Activated CD8-positive, alpha-beta memory T cell treated with anti-CD3 and anti-CD28 coated beads, Interleukin-2, amount 50 U/mL, for 48 hours (primary cell): ENCODE measurements at places on chromosomes 13 and 19.
A peak's percentile ranks its signal among the peaks of the same experiment; 100 is the strongest.

- DNase-seq = no peak
Measured at GRCh38 chr13:75789451-75790197, 153.5 kb downstream of the LMO7 start.

GRCh38 chr19:54708781-54709180 is 15.5 kb upstream of the KIR3DL3 start:
- no peak for DNase-seq

DNA sequence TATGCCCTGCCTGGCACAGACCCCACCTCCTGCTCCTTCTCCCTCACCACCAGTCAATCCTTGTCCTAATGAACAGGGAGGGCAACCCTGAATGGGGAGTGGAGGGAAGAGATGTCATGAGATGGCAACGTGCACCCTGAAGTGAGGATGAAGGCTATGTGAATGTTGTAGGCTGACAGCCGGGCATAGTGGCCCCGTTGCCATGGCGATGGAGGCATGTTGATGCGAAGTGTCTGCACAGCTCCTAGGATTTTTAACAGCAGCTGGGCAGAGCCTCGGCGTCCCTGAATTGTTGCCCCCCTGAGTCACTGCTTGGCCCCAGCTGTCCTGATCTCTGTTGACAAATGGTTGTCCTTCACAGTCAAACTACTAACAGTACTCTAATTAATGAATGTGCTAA is 4.8 kb upstream of the ALOX5AP start:
- DNase-seq = no peak

DNA sequence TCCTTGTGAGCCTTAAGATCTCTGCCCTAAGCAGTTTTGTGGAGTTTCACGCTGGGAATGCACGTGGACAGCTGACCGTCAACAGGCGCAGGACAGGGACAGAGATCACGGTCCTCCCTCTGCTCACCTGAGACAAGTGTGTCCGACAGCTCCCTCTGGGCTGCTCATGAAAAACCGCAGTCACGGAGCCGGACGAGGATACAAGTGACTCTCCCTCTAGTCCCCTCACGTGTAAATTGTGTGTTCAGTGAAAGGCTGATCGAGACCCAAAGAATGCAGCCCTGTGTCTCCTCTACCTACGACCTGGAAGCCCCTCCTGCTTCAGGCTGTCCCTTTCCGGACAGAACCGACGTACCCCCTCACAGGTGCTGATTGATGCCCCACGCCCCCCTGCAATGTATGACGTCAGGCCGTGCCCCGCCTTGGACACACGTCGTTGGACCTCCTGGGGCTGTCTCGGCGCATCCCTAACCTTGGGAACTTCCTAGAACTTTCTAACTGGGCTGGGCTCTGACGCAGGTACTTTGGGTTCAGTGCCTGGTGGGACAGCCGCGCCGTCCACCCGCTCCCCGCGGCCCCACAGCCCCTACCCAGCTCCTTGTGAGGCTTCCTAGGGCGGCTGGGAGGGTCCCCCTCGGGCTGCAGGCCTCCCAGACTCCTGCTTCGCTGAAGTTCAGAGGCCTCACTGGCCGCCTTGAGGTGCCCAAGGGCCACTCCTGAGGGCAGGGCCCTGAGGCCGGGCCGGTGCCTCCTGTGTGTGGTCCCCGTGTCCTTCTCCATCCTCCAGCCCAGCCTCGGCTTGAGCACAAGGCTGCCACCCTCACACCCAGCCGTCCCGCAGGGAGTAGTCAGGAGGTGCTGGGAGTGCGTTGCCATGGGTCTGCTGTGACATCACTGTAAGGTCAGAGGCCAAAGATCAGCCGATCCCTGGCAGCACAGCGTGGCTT is at the start of gene C13orf46:
C13orf46 (minus strand) TSS at position 859 of the 947 bp plus-strand sequence; CDS start at position 780, 79 bp downstream.
- DNase-seq = no peak

GRCh38 chr13:44259045-44260027 is 114.3 kb upstream of the SERP2 start:
- DNase-seq = peak; percentile 73

GRCh38 chr13:79003989-79004898 is 345.3 kb upstream of the OBI1 start:
- DNase-seq = no peak

GRCh38 chr13:19181021-19181620 is 503 bp downstream of the TUBA3C start:
- no peak for DNase-seq
